ENCODE measurements at places on chromosomes 2 and 18. TPM values are rescaled to one million over a fixed set of nuclear protein-coding genes. Genes with fewer than 3 reads are reported as not detected.

DNA sequence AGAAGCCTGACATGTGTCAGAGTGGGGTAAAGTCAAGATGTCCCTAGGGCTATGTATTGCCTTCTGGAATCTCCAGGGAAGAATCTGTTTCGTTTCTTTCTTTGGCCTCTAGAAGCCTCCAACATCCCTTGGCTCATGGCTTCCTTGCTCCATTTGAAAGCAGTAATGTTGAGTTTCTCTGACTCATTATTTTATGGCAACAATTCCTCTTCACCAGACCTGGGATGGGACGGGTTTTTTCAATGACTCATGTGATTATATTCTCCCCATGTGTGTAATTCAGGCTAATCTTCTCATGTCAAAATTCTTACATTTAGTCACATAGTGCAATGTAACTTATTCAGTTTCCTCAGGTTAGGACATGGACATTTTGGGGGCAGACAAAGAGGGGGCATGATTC is 1038.6 kb downstream of the CBLN2 start:
- DNase-seq = no peak

- no peak for DNase-seq
These were observed 13.3 kb downstream of the ATF2 start for GRCh38 chr2:175154661-175155082.

DNA sequence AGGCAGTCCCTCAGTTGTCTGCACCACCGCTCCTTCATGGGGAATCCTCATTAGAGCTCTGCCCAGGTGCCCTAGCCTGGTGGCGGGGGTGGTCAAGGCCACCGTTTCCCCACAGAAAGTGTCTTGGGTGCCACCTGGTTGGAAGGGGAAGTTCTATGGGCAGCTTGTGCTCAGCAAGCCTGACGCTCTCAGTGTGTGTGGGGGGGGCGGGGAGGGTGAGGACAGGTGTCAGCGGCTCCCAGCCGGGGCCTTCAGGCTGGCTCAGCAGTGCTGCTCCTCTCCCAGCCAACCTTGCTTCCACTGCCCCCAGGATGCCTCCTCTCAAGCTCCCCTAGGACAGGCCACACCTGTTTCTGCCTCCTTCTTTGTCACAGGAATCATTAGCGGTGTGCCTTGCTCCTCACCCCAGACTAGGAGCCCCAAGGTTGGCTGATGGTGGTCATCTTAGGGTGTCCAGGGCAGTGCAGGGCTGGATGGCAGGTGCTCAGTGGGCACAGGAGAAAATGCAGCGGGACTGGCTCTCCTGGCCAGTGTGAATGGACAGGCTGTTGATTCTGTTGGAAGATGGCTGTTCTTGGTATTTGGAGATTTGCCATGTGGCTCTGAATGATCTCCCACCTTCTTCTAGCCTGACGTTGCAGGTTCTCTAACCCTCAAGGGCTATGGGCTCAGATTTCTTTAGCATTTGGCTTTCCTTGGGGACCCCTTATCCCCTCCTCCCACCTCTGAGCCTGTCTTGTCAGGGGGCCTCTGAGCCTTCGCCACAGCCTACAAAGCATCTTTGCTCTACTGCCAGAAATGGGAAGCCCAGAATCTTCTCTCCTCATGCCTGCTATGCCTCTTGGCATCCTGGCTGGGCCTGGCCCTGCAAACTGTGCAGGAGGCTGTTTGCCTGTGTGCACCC is 185.8 kb upstream of the HS6ST1 start:
- DNase-seq = no peak

DNA sequence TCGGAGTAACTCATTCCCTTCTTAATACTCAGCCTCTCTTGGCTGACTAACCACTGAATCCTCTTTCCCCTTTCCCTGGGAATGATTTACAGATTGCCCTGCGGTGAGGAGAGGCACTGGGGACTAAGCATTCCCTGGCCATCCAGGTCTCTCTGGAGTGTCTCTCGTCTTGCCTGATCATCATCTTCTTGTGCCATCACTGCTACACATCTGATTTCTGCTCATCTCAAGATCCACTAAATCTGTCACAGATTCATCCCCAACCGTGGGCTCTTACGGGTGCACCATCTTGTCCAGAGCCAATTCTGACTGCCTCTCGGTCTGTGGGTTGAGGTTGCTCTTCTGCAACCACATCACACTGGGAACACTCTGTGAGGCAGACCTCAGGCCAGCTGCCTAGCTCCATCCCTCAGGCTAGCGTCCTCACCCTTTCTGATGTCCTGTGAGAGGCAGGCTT is 12.0 kb downstream of the SFTPB start:
- DNase-seq = no peak

DNA sequence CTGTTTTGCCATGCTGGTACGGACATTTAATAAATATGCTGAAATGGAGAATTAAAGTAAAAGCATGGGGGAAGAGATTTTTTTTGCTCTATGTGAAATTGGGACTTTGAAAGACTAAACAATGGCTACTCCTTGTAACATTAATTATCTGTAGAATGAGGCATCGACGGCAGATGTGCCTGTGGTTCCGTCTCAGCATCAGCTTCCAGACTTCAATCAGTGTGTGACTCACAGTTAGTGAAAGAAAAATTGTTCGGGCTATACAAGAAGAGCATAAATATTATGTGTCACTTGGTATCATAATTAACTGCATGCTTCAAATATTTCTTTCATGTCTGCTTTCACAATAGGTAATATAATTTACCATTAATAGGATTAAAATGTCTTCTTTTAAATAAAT is 117.0 kb upstream of the SMIM21 start:
- no peak for DNase-seq

GRCh38 chr2:219671279-219671678 is 43.8 kb downstream of the SLC4A3 start:
- no peak for DNase-seq

DNA sequence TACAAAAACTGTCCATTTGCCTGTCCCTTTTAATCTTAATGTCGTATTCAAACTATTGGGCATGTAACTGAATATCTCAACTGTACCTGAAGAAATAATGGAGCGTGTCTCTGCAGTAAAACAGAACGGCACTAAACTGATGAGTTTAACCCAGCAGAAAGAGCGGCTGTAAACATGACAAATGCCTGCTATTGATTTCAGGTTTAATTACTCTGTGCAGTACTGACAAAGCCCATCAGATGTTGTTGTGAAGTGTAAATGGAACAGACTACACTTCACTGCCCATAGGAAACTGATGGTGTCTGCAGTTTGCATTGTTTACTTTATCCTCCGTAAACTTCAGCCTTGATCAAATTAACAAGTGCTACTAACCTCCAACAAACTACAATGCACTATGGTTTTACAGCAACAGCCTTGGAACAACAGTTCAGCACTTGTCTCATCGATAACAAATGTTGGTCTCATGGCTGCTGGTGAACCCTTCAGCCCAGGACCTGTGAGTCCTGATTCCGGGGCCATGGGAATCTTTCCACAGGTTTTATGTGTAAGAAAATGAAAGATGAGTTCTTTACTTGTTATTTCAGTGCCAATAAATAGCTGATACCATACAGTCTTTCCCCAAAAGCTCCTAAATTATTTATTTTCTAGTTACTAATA is 316.5 kb downstream of the CCDC178 start:
- DNase-seq = no peak

- DNase-seq = no peak
These were observed 33.0 kb downstream of the CRACDL start for GRCh38 chr2:98903064-98903355.

- no peak for DNase-seq
These were observed 50.9 kb downstream of the NCAPH start for GRCh38 chr2:96386470-96386869.

DNA sequence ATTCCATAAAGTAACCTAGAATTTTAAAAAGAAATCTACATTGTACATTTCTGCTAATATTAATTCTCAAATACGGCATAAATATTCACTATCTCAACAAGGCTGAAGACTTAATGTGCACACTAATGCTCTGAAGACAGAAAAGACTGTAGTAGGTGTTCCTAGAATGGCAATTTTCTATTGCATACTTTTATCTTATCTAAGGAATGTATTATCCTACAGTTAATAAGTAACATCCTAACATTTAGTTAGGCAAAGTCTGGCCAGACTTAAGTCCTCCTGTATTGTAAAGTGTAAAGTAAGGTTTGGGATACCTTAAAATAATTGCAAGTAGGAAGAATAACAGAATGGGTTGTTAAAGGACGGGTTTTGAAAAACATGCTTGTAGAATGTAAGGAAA is 42.2 kb downstream of the CHST9 start:
- DNase-seq = no peak

DNA sequence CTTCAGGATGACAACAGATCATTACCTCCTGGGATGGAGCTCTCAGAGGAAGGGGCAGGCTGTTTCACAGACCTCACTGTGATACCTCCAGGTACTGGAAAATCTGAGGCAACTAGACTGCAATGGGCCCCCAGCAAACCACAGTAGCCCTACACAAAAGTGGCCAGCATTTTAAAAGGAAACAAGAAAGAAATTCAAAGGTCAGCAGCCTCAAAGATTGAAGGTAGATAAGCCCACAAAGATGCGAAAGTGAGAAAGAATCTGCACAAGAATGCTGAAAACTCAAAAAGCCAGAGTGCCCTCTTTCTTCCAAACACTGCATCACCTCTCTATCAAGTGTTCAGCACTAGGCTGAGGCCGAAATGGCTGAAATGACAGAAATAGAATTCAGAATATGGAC is 499.5 kb upstream of the CHAC2 start:
- DNase-seq = no peak

DNA sequence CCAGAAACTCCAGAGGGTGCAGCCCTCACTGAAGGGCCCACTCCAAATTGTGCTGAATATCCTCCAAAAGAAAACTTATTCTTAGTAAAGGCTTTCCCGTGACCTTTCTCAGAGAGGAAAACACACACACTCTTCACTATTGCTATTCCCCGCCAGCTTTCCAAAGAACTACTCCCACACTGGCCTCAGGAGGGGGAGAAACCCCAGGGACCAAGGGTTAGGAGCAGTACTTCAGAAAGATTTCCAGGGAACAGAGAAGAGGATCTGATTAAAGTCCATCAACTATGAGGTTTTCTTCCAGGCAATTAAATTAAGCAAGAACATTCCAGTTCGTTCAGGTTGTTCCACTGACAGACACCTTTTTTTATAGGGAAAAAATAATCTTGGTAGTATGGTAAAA is 150.2 kb downstream of the TTC32 start:
- DNase-seq = peak; percentile 57

- DNase-seq = peak; percentile 80
These were observed 83.9 kb upstream of the PKDCC start for GRCh38 chr2:41963661-41964525.

The ADD2 gene
- 4.7 TPM for total RNA-seq

Data from uterus (tissue), 4 donors.